ENCODE measurements at places on chromosomes 4 and X.

GRCh38 chr4:75254745-75255144, 259.5 kb downstream of the RCHY1 start:
- DNase-seq, result no peak

DNA sequence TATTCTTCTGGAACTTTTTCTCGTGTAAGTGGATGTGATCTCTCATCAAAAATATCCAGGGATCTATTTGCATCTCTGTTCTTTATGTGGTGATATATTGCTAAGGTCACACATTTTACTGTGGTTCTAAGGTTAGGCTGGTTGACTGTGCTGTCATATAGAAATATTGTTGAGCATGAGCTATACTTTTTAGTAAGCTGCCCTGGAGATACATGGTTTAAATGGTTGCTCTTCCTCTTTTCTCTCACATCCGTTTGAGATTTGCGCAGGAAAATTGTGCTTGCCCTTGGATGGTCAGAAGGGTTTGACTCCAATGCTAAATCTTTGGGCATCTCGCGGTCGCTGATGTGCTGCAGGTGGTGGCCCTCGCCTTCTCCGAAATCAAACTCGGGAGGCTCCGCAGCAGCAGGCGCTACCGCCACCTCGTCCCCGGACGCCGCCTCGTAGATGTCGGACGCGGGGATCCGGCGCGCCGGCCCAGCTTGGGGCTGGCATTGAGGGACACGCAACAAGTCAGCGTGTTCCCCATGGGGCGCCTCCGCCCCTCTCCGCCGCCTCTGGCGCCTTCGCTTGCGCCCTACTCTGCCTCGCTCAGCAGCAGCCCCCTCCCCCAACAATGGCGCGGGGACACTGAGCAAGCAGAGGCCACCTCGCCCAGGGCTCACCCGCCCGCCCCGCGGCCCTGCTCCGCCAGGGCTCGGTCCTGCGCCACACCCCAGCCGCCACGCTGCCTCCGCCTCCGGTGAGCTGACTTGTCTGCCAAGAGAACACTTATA, 154.5 kb downstream of the MSN start:
- no peak for DNase-seq

GRCh38 chr4:20825505-20825904, 125.2 kb downstream of the PACRGL start:
- DNase-seq, result no peak

DNA sequence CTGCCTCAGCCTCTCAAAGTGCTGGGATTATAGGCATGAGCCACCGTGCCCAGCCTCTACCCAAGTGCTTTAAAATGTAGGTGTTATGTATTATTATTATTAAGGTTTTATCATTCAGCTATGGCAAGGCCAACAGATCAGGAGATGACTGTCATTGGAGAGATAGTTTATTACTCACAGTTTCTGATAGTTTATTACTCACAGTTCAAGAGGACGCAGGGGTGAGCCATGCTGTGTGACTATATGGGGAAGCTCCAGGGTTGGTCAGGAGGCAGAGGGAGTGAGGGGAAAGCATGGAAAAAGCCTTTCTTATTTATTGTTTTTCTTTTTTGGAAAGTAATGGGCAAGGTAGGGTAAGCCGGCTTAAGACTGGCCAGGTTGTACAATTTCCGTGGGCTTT, 25.4 kb upstream of the ARSD start:
- no peak for DNase-seq

Measured in stimulated activated CD8-positive, alpha-beta memory T cell treated with anti-CD3 and anti-CD28 coated beads, Interleukin-2, amount 100 ng/mL, for 1 hour (primary cell).